ENCODE measurements at places on chromosomes 3 and 15. TPM values are rescaled to one million over a fixed set of nuclear protein-coding genes. Genes with fewer than 3 reads are reported as not detected.

- H3K4me1 ChIP-seq, result peaks cover 9% of the 10 kb centered on the region
- H3K4me3 ChIP-seq, result no peak overlapping the region
Observed at GRCh38 chr15:59591356-59591755, 20.2 kb upstream of the GCNT3 start.

GRCh38 chr3:161413127-161413854, 42.0 kb upstream of the SPTSSB start:
- peaks cover 18% of the 10 kb centered on the region for H3K27me3 ChIP-seq
- H3K27ac ChIP-seq, result no peak overlapping the region
- peaks cover 2% of the 10 kb centered on the region for H3K36me3 ChIP-seq
- no peak overlapping the region for H3K4me3 ChIP-seq
- no peaks in the 10 kb centered on the region for H3K4me1 ChIP-seq

GRCh38 chr3:86418861-86419260, 572.1 kb downstream of the VGLL3 start:
- H3K4me3 ChIP-seq, result no peak overlapping the region
- no peaks in the 10 kb centered on the region for H3K27me3 ChIP-seq
- DNase-seq, result no peak

- peaks cover 5% of the 10 kb centered on the region for H3K4me1 ChIP-seq
- H3K36me3 ChIP-seq, result no peaks in the 10 kb centered on the region
- no peak for DNase-seq
Observed at GRCh38 chr3:43950775-43951174, 260.0 kb downstream of the ABHD5 start.

DNA sequence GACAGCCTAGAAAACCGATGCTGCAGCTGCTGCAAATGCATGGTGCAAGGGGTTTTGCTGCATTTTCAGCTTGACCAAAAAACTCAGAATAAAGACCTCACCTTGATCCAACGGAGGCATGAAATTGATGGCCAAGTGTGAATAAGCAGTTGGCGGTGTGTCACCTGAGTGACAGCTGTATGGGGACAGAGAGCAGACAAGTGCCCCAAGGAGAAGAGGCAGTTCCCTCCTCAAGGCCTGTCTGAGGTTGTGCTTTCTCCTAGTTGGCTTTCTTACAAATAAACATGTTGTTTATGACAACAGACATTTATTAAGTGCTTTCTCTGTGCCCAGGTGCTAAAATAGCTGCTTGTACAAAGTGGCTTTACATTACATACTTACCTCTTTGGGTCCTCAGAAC, 10.3 kb downstream of the PGPEP1L start:
- no peak overlapping the region for H3K27ac ChIP-seq
- no peaks in the 10 kb centered on the region for H3K36me3 ChIP-seq
- peaks cover 10% of the 10 kb centered on the region for H3K27me3 ChIP-seq
- no peak overlapping the region for H3K4me3 ChIP-seq

GRCh38 chr3:134312072-134312872, 61.6 kb upstream of the RYK start:
- peaks cover 52% of the 10 kb centered on the region for H3K27me3 ChIP-seq
- peaks cover 5% of the 10 kb centered on the region for H3K36me3 ChIP-seq

The PLCD1 gene
- 67.1 TPM for total RNA-seq

DNA sequence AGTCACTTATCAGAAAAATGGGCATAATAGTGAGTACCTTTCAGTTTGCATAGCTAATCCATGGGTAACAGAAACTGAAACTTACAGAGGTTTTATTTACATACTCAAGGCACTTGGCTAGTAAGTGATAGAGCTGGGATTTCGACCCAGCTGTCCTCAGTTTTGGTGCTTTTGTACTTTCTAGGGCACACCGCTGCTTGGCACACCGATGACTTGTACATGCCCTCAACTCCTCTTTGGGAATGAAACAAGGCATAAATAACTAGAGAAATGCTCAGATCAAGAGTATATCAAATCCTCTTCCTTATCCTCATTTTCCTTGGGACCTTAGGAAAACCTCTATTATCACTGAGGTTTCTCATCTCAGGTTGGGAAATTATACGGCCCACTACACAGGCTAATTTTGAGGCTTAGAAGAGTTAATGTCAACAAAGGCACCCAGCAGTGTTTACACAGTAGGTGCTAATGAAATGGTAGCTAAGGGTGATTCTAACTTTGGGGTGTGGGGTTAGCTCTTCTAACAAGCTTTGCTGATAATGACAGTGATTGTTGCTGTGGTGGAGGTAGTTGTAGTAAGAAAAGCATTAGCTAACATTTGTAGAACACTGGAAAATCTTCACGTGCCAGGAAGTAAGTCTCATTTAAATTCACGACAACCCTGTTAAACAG, 20.3 kb upstream of the DGKG start:
- DNase-seq, result no peak
- H3K4me1 ChIP-seq, result no peaks in the 10 kb centered on the region
- no peak overlapping the region for H3K27ac ChIP-seq
- H3K4me3 ChIP-seq, result no peak overlapping the region
- no peaks in the 10 kb centered on the region for H3K36me3 ChIP-seq

GRCh38 chr3:126413693-126414080, 19.0 kb downstream of the CFAP100 start:
- H3K4me1 ChIP-seq, result peaks cover 2% of the 10 kb centered on the region
- H3K27ac ChIP-seq, result no peak overlapping the region
- no peak overlapping the region for H3K4me3 ChIP-seq
- DNase-seq, result no peak

DNA sequence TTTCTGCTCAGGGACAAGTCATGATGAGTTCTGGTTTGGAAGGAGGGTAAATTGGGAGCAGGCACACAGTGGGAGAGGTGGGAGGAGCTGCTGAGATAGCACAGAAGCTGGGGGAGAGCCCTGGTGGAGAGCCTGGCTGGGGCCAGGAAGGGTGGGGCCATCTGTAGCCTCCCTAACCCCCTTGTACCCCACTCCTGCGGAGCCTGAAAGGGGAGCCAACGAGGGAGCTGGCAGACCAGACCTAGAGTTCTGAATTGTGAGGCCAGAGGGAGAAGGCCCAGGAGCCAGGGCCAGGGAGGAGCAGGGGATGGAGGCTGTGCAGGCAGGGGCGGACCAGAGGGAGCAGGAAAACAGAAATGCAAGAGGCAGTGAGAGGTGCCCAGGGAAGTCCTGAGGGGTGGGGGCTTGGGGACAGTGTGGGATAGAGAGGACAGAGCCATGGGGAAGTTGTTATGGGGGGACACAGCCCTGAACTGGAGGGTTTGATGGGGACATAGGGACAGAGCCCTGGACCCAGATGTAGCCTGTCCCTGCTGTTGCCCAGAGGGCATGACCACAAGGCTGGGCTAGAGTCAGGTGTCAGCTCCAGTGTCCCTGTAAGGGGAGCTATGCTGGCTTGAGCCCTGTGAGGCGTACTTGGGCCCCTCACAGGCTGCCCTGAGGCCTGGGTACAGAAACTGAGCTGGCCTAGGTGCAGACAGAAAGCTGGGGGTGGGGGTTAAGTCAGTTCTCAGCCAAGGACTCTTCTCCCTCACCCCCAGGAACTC, 1.2 kb downstream of the TMIE start:
- H3K36me3 ChIP-seq, result no peaks in the 10 kb centered on the region
- peak overlapping the region; percentile 56 for H3K4me3 ChIP-seq
- peaks cover 17% of the 10 kb centered on the region for H3K4me1 ChIP-seq
- no peak for DNase-seq
- H3K27me3 ChIP-seq, result no peaks in the 10 kb centered on the region
- no peak overlapping the region for H3K27ac ChIP-seq
